Stimulated activated CD4-positive, alpha-beta T cell treated with anti-CD3 and anti-CD28 coated beads, TNF-alpha, amount 100 ng/mL, for 24 hours (primary cell): ENCODE measurements at places on chromosomes 3 and 15.

GRCh38 chr15:98315971-98316370, 332.4 kb upstream of the IGF1R start:
- no peak for DNase-seq

GRCh38 chr15:85910834-85911233, 116.1 kb upstream of the KLHL25 start:
- DNase-seq: no peak

DNA sequence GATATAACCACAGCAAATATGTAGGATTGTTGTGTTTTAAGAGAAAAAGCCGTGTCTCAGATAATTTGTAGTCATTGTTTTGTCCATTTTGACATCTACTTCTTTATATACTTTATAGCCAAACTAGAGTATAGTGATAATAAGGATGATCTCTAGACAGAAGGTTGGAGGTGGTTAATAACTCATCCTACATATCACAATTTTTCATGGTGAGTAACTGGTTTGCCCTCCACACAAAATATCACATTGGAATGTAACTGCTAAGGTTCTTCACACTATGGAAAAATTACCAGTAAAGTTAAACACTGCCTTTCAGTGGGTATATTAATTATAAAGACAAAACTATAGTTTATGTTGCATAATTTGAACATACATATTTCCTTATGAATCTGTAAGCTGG, 380.7 kb downstream of the LPP start:
- DNase-seq: no peak

GRCh38 chr3:184441202-184441900, 61.5 kb downstream of the CHRD start:
- no peak for DNase-seq

DNA sequence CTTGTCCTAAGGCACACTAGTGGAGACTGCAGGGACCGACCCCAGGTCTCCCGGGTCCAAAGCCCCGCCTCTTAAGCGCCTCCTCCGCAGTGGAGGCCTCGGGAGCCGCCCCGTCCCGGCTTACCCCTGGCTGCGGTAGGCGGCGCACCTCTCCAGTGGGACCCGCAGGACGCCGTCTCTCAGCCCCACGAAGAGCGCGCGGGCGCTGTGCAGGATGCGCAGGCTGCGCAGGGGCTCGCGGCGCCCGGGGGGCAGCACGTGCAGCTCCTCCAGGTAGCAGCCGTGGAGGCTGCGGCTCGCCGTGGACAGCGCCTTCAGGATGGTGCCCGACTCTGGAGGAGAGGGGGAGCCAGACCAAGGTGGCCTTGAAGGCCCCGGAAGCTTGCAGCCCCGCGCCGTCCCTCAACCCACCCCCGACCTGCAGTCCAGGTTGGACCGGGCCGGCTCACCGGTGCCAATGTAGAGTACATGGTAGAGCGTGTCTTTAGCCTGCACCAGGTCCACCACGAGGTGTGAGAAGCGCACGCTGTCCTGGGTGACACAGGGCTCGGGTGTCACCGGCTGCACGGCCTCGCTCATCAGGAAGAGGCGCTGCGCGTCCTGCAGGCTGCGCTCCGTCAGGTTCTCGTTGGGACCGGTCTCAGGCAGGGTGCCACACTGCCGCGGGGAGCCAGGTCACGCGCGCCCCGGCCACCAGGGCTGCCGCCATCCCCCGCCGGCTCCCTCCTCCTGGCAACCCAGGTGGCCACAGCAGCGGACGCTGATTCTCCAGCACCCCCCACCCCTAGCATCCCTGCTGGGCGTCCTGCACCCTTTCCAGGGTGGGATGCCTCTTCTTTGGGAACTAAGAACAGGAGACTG, 105.5 kb downstream of the SEMA5B start:
- no peak for DNase-seq

DNA sequence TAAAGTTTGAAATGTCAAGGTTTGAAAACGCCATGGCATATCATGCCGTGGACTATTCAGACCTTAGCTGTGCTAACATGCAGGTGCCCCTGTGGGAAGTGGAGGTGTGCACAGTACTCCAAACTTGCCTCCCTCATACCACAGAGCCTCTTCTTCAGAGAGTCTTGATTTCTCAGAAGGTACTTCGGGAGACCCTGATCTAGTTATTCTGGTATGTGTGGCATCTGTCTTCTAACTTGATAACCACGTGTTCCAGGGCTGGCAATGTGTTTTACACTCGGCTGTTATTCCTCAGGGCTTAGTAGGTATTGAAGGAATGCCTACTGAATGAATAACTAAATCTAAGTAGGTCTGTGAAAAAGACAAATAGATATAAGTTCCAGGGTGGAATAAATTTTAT, 309.9 kb downstream of the CLSTN2 start:
- DNase-seq: no peak

- no peak for DNase-seq
Observed at GRCh38 chr3:11591391-11592282, 52.1 kb downstream of the VGLL4 start.

GRCh38 chr15:45110256-45110820, 3.6 kb downstream of the DUOX2 start:
- no peak for DNase-seq

DNA sequence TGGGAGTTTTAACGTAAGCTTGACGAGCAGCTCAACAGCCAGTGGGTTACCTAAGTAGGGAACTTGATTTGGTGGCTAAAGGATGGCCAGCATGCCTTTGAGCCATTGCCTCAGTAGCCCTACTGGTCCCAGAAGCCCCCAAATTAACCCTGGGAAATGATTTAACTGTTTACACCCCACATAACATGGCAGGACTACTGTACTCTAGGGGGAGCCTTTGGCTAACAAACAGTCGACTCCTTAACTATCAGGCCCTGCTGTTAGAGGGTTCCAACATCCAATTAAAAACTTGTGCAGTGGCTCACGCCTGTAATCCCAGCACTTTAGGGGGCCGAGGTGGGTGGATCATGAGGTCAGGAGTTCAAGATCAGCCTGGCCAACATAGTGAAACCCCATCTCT, 9.4 kb upstream of the SMCO1 start:
- no peak for DNase-seq

DNA sequence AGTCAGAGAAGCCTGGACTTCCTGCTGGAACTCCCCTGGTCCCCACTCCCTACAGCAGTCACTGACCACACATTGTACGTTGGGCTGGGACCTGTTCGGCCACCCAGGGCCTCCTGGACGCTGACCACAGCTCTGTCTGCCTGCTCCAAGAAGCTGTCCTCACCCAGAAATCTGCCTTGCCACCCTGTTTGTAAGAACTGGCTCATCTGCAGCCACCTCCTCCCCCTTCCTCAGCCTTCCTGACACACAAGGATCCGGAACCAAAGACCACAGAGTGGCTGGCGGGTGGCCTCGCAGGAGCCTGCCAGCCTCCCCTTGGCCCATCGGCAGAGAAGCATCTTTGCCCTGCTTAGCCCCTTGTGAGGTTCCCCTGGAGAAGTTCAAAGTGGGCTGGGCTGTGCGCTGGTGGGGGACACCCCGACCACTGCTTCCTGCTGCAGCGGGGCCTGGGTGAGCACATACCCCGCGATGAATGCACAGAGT, 91.9 kb downstream of the PCSK6 start:
- DNase-seq: no peak

DNA sequence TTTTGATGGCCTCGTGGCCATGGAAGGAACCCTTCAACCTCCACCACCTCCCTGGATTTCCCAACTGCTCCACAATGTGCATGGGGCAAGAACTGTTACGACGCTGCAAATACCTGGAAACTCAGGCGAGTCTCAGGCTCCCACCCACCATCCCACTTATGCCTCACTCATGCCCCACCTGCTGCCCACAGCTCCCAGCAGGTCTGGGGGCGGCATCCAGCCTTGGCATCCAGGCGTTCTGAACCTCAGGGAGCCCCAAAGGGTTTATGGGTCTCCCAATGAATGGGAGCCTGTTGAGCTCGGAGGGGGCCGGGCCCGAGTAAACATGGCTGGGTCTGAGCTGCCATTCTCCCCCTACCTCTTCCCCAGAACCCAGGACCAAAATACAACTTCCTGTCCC, 2.0 kb upstream of the PTH1R start:
- no peak for DNase-seq

DNA sequence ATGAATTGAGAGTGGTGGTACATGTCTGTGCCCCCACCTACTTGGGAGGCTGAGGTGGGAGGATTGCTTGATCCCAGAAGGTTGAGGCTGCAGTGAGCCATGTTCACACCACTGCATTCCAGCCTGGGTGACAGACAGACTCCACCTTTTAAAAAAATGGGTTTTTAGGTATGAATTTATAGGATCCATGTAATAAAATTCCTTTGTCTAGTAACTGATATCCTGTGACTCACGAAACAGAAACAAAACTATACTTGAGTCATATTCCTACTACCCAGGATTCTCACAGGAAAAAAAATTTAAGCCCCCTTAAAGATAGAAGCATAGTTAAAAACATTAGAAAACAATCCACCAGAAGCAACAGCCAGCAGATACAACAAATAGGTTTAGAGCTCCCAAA, 10.0 kb upstream of the CRTC3 start:
- DNase-seq: no peak

GRCh38 chr3:52290596-52291507, 3.2 kb downstream of the GLYCTK start:
- no peak for DNase-seq

DNA sequence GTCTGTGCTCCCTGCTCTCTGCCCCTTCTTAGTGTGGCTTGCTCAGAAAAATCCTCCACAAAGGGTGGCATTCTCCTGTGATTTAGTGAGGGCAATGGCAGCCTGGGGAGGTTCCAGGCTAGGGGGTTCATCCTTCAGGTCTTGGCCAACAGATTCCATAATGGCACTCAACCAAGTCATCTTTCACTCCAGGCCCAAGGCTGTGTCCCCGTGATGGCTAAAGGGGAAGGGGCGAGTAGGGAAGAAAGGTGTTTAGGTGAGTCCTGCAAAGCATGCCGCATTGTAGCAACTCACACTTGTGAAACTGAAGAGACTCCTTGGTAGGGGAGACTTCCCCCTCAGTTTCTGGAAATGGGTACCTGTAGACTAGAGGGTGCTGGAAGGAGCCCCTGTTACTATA, 105.6 kb downstream of the THSD4 start:
- DNase-seq: no peak

- no peak for DNase-seq
Observed at GRCh38 chr3:191455257-191455952, 5.6 kb upstream of the PYDC2 start.

GRCh38 chr3:10290481-10291176, 2.1 kb downstream of the GHRL start:
- no peak for DNase-seq

- no peak for DNase-seq
Observed at GRCh38 chr3:31980530-31981205, 394 bp downstream of the OSBPL10 start.

DNA sequence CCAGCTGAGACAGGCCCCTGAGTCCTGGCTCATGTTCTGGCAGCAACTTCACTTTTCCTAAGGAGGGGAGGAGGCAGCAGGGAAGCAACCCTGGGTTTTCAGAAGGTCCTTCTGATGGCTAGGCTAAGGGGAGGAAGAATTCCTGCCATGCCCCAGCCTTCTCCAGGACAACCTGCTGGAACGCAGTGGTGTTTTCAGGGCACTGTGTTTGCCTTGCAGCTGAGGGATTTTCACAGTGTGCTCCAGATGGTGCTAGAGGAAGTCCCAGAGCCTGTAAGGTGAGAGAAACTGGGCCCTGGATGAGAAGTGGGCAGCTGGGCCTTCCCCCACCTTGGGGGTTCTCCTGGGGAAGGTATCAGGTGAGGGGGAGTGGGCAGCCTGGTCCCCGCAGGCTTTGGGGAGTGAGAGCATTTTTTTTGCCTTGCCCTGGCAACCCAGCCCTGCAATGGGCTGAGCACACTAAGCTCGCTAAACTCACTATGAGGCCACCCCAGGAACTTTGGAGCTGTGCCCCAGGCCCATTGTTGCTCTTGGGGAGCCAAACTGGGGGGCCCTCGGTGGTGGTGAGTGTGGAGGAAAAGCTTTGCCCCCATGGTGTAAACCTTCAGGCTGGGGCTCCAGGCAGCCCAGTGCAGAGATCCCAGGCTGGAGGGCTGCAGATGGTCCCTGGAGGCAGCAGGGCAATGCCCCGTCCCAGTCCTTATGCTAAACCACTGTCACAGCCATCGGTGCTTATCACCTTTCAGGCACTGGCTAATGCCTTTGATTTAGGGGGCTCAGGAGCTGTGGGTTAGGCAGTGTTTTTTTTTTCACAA, 41.1 kb downstream of the ACAA1 start:
- DNase-seq: no peak

GRCh38 chr3:82475306-82475705, 713.9 kb upstream of the GBE1 start:
- no peak for DNase-seq

DNA sequence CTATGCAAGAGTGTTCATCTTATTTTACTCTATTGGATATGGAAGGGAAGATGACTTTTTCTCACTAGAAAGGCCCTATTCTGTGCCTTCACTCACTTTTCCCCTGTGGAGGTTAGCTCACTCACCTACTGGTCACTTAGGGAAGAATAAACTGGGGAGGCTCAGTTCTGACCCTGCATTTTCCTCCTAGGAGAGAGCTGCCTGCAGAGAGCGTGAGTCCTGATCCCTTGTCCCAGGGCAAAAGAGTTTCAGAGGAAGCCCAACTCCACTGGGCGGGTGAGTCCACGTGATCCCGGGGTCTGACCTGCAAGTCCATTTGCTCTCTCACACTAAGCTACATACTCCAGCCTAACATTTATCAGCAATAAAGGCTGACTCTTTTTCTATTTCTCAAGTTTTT, 8.4 kb downstream of the MORC1 start:
- no peak for DNase-seq

- DNase-seq: no peak
Observed at GRCh38 chr15:101620671-101621070, 31.5 kb downstream of the TM2D3 start.

DNA sequence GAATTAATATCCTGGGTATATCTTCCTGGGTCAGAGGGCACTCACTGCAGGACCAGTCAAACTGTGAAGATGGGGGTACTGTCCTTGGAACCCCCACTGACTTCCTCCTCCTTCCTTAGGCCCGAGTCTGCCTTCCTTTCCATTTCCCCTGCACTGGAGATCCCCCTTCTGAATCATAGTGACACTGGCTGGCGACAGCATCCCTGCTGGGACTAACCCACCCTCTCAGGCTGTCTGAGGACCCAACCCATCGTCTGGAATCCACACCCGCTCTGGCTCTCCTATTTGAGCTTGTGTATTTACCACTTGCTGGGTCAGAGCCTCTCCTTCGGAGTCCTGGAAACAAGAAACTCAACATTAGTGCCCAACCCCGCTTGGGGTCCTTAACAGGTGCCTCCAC, 21.2 kb downstream of the TMEM40 start:
- DNase-seq: no peak

GRCh38 chr3:90091549-90091948, 984.1 kb downstream of the EPHA3 start:
- no peak for DNase-seq

GRCh38 chr15:100949691-100950090, 30.5 kb downstream of the LRRK1 start:
- no peak for DNase-seq

DNA sequence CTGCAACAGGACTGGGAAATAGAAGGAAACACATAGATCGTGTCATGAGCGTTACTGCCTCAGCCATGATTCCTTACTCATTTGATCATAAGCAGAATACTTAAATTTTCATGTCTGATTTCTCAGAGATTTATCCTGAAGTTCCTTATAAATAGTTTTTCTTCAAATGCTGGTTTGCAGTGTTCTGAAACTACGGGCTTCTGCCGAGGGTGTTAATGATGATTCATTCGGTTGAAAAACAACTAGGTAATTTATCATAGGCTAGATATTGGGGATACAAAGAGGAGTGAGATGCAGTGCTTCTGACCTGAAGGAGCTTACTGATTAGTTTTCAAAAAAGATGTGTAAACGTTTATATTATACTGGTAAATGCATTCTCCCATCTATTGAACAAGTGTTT, 428.9 kb downstream of the NLGN1 start:
- DNase-seq: no peak

GRCh38 chr3:180320631-180321030, 281.3 kb upstream of the TTC14 start:
- no peak for DNase-seq

- DNase-seq: no peak
Observed at GRCh38 chr15:29962407-29962806, 120.3 kb upstream of the GOLGA8J start.
